ENCODE measurements at places on chromosomes 6 and 20.

DNA sequence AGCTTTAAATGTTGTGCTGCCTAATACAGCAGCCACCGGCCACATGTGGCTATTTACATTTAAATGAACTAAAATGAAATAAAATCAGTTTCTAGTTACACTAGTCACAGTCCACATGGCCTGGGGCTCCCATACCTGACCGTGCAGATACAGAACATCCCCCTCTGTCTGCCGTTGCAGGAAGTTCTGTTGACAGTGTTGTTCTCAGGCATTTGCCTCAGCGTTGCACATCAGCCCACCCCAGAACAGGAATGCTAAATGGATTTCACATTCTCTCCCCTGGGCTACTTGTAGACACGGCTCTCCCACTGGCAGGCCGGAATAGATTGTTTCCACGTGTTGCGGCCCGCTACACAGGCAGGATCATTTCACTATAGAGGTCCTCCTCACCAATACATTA lies 26.3 kb downstream of the JAG1 start:
- DNase-seq = no peak

DNA sequence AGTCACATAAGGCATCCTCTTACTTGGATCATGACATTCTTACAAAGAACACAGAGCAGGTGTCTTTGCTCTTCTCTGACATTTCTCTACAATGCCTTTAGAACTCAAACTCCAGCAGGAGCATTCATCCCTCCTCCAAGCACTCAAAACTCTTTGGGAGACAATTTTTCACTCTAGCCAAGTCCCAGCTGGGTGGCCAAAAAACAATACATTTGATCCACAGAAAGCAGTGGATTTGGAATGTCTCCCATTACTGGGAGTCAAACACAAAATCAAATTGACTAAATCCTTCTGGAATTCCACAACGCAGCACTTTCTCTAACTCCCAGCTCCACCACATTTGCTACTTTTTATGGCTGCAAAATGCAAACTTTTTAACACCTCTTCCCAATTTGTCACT lies 108.6 kb upstream of the VGLL2 start:
- DNase-seq = no peak

DNA sequence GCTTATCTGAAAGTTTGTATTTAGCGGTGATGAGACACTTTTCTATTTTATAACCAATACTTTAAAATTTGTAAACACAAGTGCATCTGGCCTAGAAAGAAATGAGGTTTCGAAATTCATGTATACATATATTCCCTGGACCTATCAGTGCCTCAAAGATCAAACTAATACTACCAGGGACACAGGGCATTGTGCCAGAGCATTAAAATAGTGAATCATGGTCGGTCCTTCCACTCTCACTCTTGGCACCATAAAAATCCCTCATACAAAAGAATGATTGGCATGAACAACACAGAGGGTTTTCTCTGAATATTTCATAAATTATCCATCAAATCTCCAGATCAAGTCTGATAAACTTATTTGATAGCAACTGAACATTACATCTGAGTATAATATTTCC lies 62.0 kb downstream of the MMUT start:
- DNase-seq = no peak

GRCh38 chr6:37004044-37004980 lies 1.1 kb upstream of the FGD2 start:
- DNase-seq = no peak

DNA sequence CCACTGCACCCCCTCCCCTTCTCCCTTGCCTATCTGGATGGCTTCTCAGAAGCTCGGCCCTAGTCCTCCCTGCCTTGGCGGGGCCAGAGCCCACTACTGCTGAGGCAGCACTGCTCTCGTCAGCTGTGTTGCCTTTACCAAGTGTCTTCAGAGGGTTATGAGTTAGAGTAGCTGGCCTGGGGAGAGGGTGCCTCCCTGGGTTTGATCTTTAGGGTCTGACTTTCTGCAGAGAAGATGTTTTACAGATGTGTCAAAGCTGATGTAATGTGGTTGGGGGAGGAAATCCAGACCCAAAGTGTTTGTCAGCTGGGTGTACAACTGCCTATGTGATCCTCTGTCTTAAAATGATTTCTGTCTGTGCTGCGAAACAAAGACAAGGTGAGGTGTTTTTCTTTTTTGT lies 30.4 kb upstream of the PI16 start:
- DNase-seq = no peak

DNA sequence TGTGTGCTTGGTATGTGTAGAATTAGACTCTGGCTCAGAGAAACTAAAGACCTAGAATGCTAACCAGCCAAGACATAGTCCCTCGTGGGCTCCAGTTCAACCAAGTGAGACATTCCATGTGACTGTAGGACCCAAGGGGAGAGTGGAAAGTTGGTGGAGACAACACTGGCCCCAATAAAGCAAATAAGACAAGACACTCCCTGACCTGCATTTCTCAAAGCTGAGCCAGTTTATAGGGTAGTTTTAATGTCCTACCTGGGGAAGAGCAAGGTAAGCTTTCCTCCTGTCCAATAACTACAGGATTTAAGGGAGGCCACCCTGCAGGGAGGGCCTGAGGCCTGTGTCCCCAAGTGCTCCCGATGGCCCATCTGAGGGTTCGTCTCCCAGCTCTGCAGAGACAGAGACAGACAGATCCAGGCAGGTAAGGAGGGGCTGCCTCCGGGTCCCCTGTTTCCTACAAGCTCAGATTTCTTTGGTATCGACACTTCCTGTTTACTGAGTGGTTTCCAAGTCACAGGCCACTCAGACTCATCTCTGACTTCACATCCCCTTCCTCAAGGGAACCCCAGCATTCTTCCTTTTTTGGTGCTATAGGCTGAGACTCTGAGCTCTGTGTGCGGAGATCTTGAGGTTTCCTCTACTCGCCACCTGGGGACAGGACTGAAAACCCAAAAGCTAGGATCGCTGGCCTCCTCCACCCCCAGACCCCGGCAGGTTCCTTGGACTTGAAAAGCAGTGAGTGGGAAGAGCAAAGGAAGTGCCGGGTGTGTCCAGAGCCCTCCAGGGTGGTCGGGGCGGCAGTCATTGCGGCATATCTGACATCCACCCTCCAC lies 92.4 kb downstream of the PRND start:
- no peak for DNase-seq

GRCh38 chr6:167779129-167779992 lies 47.4 kb upstream of the AFDN start:
- DNase-seq = peak; percentile 65

GRCh38 chr6:143107911-143108761 lies 47.4 kb downstream of the AIG1 start:
- no peak for DNase-seq

DNA sequence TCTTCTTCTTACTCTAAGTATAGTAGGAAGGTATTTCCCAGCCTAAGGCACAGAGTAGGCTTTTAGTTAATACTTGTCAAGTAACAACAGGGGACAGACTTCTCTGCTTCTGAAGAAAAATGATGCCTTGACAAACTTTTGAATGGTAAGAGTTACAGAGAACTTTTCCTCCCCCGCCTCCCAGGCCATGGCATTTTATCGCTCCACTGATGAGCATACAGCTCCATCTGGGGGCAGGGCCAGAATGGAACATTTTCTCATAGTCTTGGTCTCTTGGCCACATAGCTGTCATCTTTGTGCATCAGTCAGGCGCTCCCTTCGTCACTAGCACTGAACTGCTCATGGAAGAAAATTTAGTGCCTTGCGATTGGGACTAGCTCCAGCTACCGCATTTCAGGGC lies 1066.8 kb upstream of the CITED2 start:
- DNase-seq = no peak

DNA sequence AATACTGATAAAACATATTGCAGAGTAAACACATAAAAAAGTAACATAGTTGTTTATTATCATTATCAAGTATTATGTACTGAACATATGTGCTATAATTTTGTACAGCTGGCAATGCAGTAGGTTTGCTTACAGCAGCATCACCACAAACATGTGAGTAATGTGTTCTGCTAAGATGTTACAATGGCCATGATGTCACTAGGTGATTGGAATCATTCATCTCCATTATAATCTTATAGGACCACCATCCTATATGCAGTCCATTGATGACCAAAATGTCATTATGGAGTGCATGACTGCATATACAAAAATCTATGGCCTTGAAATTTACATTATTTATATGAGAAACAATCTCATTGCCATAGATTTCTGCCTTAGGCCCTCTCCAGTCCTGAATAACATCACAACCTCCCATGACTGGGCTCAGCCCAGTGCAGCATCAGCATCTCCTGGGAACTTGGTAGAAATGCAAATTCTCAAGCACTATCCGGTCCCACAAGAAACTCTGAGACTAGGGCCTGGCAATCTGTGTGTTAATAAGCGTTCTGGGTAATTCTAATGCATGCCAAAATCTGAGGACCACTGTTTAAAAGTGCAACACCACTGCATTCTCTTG lies 352.0 kb upstream of the MARCKS start:
- no peak for DNase-seq

GRCh38 chr20:23257848-23258746 lies 92.5 kb upstream of the NXT1 start:
- DNase-seq = peak; percentile 86

- DNase-seq = no peak
Measured at GRCh38 chr20:3990716-3991115, 24.6 kb downstream of the RNF24 start.

DNA sequence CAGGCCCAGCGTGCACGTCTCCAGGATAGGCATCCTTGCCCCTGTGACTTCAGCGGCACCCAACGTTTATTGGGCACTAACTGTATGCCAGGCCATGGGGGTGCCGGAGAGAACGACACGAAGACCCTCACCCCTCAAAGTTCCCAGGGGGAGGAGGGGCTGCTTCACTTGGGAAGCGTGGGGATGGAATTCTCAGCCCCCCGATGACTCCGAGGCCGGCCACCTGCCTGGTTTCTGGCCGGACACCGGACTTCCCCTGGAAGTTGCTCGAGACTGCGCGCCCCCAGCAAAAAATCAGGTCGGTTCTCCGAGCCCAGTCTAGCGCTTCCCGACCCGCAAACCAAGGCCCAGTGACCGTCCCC lies 275 bp upstream of the MAVS start:
- DNase-seq = no peak

DNA sequence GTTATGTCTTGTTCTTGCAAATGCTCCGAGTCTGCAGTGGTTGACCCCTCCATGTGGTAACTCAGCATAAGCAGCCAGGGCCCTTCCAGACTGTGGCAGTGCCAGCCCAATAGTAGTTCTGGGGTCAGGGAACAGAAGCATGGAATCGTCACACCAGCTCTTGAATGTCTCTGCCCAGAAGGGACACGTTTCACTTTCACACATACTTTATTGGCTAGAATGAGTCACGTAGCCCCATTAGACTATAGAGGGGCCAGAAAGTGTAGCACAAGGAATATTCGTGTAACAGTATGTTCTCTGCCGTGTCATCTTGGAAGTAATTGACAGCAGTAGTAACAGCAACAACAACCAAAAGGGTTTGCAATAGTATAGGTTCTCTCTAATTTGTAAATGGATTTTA lies 254.7 kb downstream of the FARS2 start:
- no peak for DNase-seq

DNA sequence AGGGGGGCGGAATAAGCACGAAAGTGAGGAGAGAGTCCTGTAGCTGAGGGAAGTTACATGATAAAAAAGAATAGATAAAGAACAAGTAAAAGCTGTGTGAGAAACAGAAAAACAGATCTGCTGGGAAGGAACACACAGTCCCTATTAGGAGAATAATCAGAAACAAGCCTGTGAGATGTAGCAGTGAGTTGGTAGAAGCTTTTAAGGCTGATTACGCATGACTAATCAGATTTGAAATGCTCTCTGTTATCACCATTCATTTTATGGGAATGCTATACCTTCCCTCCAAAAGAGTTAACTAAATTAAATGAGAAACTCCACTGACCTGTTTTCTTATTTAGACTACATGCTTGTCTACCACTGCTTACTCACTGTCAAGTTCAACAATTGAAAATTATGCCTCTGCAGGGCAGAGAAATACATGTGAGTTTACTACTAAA lies 15.8 kb downstream of the REPS1 start:
- DNase-seq = no peak

- DNase-seq = no peak
Measured at GRCh38 chr6:5657684-5658430, 348.9 kb downstream of the NRN1 start.

DNA sequence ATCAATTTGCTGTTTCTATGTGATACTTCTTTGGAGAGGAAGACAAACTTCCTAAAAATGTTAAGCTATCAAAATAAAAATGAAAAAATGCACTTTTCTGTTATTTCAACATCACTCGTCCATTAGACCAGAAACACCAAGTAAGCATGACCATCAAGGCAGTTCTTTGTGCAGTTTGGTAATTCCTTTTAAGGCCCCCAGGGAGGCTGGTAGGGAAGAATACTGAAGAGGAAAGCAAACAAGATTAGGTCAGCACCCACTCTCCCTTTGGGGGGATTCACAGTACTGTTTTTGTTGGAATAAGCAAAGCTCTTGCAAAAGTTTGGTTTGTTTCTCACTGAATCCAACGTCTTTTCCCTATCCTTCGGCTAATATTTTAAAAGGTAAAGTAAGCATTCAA lies 206.8 kb upstream of the SLC35B3 start:
- no peak for DNase-seq

GRCh38 chr20:37598575-37599342 lies 71.1 kb upstream of the BLCAP start:
- peak; percentile 58 for DNase-seq

- no peak for DNase-seq
Measured at GRCh38 chr6:27422651-27423332, 34.2 kb downstream of the ZNF391 start.

GRCh38 chr6:156809034-156809433 lies 31.9 kb downstream of the ARID1B start:
- no peak for DNase-seq

GRCh38 chr20:50467718-50468356 lies 42.3 kb upstream of the PTPN1 start:
- no peak for DNase-seq

GRCh38 chr6:152277826-152278329 lies 359.3 kb downstream of the SYNE1 start:
- no peak for DNase-seq
